Tibial nerve (tissue), 4 donors: ENCODE measurements at places on chromosomes 4 and X. TPM values are rescaled to one million over a fixed set of nuclear protein-coding genes. Genes with fewer than 3 reads are reported as not detected.

The CSAG1 gene
- not detected for total RNA-seq

The USP51 gene
- 3.0 TPM for total RNA-seq

The UGT2B11 gene
- not detected for total RNA-seq

The BRS3 gene
- total RNA-seq = not detected

The ADRA2C gene
- 4.2 TPM for total RNA-seq

The SFRP2 gene
- total RNA-seq = 23.6 TPM

The RBM47 gene
- total RNA-seq = 26.0 TPM

The CLGN gene
- total RNA-seq = 2.5 TPM

The HPGDS gene
- not detected for total RNA-seq

GRCh38 chrX:128436397-128437103 lies 384.3 kb upstream of the ACTRT1 start:
- DNase-seq = no peak

DNA sequence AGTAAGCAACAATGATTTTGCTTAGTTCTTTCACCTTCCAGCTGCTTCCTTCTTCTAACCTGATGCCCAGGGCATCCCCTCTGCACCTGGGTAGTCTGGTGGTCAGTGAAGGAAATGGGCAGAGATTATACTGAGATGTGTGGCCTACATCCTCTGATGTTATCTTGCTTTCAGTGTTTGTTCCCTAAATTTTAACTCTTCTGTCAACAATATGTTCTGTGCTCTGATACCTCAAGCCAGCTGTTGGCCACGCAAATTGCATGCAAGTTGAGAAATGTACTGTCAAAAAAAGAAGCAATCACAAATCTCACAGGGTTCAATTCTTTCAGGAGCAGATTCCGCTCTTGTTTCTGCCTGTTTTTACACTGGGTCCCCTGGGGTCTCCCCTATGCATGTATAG lies 73.8 kb downstream of the FBXW7 start:
- DNase-seq = no peak

GRCh38 chrX:68842351-68842750 lies 13.5 kb downstream of the EFNB1 start:
- DNase-seq = no peak

DNA sequence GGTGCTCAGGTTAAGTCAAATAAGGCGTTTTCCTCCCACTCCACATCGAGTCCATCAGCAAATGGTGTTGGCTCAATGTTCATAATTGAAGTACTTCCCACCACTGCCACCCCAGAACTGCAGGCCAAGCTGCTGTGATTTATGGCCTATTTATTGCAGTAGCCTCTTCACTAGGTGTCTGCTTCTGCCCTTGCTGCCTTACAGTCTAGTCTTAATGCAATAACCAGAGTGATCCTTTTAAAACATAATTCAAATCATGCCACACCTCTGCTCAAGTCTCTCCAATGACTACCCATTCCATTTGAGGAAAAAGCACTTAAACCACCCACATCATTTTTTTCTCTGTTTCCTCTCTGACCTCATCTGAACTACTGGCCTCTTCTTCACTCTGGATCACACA lies 220.3 kb downstream of the KCNIP4 start:
- no peak for DNase-seq

GRCh38 chr4:55561889-55562288 lies 15.2 kb upstream of the CLOCK start:
- DNase-seq = no peak

- DNase-seq = no peak
These were observed 304.2 kb downstream of the ARHGAP24 start for GRCh38 chr4:85779165-85779564.

DNA sequence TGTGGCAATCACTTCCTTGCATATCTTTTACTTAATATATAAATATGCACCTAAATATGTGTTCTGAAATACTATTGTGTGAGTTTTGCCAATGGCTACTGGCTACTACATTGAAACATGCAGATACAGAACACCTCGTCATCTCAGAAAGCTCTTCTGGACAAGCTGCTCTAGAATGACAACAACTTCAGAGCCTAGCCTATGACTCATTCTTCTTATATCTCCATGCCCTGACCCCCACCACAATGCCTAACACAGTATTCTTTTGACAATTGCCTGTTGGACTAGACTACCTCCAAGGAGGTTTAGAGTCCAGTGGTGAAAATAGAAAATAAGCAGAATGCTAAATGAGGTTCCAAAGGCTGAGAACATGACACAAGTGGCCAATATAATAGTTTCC lies 17.6 kb upstream of the DMP1 start:
- no peak for DNase-seq

DNA sequence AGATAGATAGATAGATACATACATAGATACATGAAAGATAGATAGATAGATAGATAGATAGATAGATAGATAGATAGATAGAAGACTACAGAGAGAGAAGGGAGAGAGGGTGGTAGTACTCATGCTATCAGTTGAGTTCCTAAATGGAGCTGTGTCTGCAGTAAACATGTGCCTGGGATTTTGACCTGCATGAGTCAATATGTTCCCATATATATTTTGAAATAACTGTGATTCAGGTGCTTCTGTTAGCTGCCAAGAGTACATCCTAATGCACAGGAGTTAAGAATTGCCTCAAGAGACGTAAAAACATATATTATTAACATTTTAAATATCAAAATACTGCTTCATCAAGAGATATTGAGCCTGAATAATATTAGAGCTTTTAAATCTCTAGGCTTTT lies 379.4 kb downstream of the GRXCR1 start:
- no peak for DNase-seq

DNA sequence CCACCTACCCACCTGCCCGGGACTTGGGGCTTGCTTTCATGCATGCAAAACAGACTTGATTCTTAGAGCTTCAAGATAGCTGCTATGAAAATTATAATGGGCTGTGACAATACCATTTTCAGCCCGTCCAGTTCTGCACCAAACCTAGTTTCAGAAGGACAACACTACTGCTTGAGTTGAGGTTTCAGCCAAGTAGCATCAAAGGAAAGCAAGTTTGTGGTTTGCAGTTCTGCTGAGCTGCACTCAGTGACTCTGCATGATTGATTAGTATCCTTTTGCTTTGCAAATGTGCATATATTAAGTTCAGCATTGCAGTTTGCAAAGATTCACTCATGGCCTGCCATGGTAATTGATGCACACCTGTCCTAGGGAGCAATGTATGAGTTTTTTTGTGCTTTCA lies 442.7 kb downstream of the RPA4 start:
- no peak for DNase-seq

GRCh38 chr4:146550161-146550560 lies 28.4 kb upstream of the SLC10A7 start:
- no peak for DNase-seq

- DNase-seq = no peak
These were observed 79.7 kb upstream of the VEGFC start for GRCh38 chr4:176872461-176872860.

DNA sequence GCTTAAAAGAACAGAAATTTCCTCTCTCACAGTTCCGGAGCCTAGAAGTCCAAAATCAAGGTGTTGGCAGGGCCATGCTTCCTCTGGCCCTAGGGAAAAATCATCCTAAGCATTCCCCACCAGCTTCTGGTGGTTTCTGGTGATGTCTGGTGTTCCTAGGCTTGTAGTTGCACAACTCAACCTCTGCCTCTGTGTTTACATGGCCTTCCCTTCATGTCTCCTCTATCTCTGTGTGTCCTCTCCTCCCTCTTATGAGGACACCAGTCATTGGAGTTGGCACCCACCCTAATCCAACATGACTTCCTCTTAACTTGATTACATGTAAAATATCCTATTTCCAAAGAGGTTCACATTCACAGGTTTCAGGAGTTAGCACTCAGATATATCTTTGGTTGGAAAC lies 15.4 kb downstream of the LRP2BP start:
- DNase-seq = no peak

- DNase-seq = no peak
These were observed 92.6 kb downstream of the ASB9 start for GRCh38 chrX:15177316-15177715.

GRCh38 chr4:54392479-54392878 lies 163.4 kb downstream of the PDGFRA start:
- DNase-seq = no peak
